ENCODE measurements at places on chromosomes 16 and 17.

GRCh38 chr17:73875346-73875745 lies 231.1 kb upstream of the SDK2 start:
- DNase-seq, result no peak

GRCh38 chr16:57235128-57236021 lies 9.7 kb upstream of the ARL2BP start:
- DNase-seq, result peak; percentile 93

GRCh38 chr17:78883089-78883532 lies 19.9 kb downstream of the CEP295NL start:
- peak; percentile 96 for DNase-seq

GRCh38 chr16:1297018-1297696 lies 12.3 kb upstream of the UBE2I start:
- peak; percentile 18 for DNase-seq

DNA sequence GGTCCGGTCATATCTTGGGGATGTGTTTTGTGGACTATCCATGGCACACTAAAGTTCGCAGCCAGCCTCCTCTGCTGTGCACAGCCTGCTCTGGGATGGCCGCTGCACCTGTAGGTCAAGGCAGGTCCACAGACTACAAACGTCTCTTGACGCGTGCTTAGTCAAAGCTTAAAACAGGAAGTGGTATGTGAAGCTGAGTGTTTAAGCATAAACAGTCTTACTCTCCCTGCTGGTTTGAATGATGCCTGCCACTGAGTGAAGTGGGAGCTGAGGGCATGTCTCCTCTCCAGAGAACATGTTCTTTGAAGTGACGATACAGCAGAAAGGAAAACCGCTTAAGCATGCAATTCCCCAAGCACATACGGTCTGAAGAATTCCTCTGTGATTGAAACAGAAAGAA lies 365.6 kb downstream of the SLC39A11 start:
- peak; percentile 36 for DNase-seq

GRCh38 chr16:68382296-68382718 lies 66.0 kb downstream of the SMPD3 start:
- DNase-seq, result no peak

Data from fibroblast of skin of back (primary cell).